Islet precursor cell (in vitro differentiated cells): ENCODE measurements at places on chromosomes 1 and 21.

DNA sequence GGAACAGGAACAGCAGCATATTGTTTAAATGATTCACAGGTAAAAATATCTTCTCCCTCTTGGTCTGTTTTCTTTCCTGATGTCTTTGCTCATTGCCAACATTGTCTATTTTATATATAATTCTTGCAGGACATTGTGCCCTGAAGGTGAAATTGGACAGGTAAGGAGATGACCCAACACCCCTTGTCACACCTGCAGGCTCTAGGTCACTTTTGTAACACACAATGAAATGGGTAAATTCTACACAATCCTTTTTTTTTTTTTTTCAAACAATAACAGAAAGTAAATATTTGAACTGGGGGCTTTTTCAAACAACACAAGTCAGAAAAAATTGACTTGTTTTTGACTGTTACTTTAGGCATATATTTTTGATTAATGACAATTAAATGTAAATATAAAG, 62.9 kb upstream of the ERG start:
- DNase-seq, result no peak

DNA sequence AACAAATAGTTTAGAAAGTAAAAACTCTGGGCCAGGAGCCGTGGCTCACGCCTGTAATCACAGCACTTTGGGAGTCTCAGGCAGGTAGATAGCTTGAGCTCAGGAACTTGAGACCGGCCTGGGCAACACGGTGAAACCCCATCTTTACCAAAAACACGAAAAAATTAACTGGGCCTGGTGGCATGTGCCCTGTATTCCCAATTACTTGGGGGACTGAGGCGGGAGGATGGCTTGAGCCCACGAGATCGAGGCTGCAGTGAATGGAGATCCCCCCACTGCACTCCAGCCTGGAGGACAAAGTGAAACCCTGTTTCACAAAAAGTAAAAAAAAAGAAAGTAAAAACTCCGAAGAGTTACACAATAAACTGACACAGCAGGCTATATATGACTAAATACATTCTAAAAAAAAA, 10.6 kb downstream of the CEP170 start:
- no peak for DNase-seq

DNA sequence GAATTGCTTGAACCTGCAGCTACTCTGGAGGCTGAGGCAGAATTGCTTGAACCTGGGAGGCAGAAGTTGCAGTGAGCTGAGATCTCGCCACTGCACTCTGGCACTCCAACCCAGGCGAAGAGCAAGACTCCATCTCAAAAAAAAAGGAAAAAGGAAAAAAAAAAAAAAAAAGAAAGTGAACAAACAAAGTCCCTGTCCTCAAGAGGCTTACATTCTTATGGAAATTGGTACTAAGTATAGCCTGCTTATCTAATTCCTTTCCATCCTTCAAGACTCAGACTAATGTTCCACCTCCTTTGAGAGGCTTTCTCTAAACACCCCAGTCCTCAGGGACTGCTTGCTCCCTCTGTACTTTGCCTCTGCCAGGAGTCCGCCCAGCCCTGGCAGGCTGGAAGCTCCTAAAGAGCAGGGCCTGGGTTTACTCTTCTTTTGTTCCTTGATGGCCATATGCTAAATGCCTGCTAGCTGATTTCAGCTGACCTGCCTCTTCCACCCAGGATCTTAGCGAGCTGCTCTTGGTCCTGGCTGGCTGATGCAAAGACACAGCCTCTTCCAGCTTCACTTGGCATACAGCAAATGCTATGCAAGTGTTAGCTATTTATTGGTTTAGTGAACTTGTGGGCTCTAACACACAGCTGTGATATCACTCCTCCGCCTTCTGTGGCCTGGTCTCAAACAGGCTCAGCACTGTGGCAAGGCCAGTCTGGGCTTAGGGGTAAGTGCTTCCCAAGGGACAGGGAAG, 9.8 kb downstream of the SLC9A1 start:
- DNase-seq, result no peak

DNA sequence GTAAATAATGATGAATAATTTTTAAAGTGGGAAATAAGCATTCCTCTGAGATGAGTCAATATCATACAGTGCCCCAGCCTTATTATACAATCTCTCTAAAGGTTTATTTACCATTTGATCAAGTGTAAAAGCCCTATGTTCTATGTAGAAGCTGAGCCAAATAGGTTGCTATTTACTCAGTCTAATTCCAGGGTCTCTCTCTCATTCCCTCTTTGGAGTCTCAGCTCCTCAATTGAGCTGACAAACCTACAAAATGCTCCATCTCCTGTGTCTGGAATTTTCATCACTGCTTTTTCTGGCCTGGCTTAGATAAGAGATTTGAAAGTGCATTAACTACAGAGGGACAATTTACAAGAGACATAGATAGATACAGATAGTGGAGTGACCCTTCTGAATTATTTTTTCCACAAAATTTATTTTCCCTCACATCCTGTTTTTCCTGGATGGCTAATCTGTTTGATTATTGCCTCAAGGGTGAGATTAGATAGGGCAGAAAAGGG, 24.8 kb upstream of the USH2A start:
- DNase-seq, result no peak

DNA sequence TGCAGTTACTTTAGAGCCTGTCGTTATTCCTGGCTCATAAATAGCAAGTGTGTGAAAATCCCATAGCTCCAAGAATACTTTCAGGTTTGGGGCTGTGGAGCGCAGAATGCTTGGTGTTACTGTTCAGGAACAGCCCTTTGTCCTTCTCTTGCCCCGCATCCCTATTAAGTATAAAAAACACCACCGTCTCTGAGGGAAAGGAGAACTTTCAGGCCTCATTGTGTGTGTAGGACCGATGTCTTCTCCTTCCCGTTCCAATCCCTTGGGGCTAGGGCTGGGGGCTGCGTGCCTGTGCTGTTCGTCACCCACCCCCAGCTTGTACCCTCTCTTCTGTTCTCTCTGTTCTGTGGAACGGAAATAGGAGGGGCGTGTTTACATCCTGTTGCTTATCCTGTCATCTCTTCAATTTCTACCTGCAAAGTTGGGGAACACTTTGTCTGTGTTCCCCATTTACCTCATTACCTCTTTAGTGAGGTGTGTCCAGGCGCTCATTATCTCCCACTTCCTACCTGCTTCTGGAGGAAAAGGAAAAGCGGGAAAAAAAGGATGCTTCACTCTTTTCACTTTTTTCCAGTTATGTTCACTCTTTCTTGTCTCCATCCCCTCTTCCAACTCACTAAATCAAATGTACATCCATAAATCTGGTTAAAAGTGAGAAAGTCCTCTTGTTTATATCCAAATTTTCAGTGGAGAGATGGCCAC, 788 bp upstream of the TXNIP start:
- DNase-seq, result no peak

DNA sequence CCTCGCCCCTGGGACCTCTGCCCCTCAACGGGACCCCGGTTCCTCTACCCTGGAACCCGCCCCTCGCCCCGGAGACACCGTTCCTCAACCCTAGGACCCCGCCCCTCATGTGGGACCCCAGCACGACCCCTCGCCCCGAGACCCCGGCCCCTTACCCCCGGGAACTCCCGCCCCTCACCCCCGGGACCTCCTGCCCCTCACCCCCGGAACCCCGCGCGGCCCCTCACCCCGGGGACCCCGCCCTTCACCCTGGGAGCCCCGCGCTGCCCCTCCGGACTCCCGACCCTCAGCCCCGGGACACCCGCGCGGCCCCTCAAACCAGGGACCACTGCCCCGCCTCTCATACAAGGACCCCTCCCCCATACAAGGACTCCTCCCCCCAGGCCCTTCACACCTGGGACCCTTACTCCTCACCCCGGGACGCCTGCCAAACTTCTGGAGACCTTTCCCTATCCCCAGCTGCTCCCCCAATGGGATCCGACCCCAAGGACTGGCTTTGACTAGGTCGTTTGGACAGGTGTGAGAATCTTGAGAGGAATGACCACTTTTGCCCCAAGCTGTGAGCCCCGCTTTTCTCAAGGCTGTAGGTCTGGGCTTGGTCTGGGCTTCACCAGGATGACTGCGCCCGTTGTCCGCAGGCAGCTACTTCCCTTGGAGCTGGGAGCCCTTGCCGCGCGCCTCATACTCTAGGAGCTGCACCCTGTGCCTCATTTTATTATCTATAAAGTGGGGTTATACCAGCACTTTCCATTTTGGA, 843 bp downstream of the DIP2A start:
- peak; percentile 63 for DNase-seq

DNA sequence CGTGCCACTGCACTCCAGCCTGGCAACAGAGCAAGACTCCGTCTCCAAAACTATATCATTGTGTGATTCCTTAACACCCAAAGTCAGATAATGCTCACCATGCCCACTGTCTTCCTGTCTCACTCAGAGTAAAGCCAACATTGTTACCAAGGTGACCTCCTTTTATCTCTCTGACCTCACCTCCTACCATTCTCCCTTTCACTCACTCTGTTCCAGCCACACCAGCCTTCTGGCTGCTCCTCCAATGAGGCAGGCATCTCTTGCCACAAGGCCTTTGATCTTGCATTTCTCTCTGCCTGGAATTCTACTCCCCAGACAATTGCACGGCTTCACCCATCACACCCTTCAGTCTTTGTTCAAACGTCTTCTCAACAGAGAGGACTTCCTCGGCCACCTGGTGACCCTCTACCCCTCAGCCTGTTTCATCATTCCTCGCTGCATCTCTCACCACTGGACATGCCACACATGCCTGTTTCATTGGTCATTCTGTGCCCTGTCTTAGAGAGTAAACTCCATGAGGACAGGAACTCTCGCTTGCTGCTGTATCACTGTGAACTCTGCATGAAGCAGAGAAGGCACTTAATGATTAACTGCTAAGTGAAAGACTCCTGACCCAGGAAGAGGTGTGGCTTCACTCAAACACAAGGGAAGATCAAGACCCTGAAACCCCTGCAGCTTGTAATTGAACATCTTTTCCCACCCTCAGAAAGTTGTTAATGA, 67.1 kb upstream of the CAPZB start:
- DNase-seq, result no peak

DNA sequence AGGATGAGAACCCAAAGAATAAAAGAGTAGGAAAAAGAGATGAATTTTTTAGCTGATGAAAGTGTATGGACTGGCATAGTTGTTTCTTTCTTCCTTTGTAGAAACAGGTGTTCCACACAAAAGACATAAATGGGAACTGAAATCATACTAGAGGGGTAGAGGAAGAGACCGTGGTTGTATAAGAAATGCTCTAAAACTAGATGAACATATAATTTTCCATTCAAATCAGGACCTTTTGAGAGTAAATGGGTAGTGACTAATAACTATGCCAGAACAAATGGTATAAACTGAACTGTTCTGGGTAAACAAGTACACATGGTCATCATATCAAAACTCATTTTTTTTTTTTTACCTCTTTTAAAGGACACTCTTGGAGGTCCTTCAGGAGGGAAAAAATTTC, 344.2 kb downstream of the VAV3 start:
- DNase-seq, result no peak

- peak; percentile 95 for DNase-seq
Measured at GRCh38 chr1:15848929-15849774, 1.6 kb downstream of the SPEN start.

- DNase-seq, result peak; percentile 57
Measured at GRCh38 chr1:111989531-111990025, at the start of gene KCND3. Gene KCND3 (minus strand): TSS chr1:111989668.

DNA sequence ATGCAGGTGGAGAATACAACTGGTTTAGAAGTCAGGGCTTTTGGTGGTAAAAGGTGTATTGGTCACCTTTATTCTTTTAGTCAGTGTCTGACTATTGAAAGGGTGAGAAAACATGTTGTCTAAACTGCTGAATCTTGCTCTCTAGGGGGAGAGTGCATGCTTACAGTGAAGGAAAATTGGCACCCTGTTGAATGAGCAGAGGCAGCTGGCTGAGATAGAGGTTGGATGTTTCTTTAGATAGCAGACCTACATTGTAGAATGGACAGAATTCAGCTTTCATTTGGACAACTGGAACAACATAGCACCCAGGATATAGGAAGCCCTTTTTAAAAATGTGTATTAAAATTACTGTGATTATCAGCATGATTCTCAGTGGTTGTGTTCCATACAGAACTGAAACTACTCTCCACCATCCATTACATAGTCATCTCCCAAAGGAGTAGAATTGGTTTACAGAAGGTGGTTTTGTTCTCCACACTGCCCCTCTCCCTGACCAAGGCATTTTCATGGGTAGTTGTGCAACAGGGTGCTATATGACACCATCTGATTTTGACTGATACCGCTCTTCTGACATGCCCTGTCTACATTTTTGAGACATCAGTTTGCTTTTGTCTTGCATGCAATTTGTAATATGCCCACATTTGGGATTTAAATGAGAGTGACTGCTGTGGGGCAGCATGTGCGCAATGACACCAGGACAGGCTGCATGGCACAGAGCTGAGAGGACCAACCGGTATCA, 16.2 kb downstream of the RHOU start:
- DNase-seq, result no peak

DNA sequence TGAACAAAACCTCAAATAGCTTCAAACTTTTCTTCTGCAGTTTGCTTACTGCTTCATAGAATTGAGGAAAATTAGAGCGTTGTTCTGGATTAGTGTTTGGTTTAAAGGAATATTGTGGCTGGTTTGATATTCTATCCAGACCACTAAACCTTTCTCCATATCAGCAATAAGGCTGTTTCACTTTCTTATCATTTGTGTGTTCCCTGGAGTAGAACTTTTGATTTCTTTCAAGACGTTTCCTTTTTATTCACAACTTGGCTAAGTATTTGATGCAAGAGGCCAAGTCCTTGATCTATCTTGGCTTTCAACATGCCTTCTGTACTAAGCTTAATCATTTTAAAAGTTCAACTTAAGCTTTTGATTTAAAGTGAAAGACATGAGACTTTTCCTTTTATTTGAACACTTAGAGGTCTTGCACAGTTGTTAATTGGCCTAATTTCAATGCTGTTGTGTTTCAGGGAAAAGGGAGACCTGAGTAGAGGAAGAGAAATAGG, 359.1 kb downstream of the S1PR1 start:
- DNase-seq, result no peak

GRCh38 chr1:60847855-60848582, 234.3 kb upstream of the NFIA start:
- peak; percentile 69 for DNase-seq

GRCh38 chr1:2632561-2633361, at the start of gene MMEL1:
Gene MMEL1 (minus strand): TSS chr1:2633016. CDS start chr1:2629484, 3,532 bp downstream.
- DNase-seq, result peak; percentile 46

DNA sequence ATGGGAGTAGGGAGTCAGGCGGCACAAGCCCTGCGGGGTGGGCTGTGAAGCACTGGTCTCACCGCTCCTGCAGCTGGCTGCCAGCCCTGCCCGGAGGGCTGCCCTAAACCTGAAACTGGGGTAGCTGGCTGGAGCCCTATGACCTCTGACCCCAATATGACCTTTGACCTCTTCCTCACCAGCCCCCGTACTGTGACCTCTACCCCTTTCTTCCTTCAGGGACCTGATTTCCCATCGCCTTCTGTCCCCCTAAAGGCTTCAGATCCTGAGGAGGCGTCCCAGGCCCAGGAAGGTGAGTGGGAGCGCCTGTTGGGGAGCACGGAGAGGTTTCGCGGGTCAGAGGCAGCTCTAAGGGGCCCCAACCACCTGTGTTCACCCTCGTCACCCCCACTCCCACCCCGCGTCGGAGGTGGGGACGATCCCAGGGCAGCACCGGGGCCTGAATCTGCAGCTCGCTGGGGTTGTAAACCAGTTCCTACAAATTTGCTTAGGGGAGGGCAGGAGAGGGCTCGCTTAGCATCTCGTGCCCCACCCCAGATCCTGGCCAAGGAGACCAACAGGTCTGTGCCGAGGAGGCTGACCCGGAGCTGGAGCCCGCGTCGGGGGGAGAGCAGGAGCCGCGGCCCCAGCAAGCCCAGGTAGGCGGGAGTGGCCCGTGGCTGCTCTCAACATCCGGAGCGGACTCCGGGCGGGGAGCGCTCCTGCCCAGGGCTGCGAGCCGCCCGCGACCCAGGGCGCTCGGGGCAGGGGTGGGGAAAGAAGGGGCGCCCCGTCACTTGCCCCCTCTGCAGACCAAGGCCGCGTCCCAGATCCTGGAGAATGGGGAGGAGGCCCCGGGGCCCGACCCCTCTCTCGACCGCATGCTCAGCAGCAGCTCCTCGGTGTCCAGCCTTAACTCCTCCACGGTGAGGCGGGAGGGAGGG, 7.3 kb downstream of the SYTL1 start:
- peak; percentile 93 for DNase-seq
